ENCODE measurements at places on chromosomes 1 and 21.
A peak's percentile ranks its signal among the peaks of the same experiment; 100 is the strongest.

DNA sequence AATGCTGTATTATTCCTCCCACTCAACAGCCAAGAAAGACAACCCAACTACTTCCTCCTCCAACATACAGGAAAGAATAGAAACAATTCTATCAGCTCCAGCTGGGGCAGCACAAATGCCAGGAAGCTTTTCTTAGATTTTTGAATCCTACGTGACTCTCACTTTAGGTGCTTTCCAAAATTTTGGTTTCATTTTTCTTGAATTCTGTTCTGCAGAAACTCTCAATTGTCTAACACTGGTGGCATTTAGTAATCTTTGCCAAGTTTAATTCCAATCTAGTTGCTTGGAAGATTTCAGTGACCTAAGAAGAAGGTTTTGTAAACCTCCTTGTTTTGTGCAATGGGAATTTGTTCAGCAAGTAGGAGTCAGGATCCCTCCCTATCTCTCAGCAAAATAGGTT, 37.1 kb upstream of the DOCK7 start:
- DNase-seq, result no peak

DNA sequence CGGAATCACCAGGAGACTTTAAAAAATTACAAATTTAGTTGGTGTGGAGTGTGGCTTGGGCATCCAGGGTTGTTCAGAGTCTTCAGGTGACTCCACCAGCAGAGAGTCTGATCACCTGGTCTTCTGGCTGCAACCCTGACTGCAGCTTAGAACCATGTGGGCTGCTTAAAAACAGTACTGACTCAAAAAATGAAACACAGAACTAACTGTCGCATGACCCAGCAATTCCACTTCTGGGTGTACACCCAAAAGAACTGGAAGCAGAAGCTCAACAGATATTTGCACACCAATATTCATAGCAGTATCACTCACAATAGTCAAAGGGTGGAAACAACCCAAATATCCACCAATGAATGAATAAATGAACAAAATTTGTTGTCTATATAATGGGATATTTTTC, 17.3 kb downstream of the TLR5 start:
- no peak for DNase-seq

DNA sequence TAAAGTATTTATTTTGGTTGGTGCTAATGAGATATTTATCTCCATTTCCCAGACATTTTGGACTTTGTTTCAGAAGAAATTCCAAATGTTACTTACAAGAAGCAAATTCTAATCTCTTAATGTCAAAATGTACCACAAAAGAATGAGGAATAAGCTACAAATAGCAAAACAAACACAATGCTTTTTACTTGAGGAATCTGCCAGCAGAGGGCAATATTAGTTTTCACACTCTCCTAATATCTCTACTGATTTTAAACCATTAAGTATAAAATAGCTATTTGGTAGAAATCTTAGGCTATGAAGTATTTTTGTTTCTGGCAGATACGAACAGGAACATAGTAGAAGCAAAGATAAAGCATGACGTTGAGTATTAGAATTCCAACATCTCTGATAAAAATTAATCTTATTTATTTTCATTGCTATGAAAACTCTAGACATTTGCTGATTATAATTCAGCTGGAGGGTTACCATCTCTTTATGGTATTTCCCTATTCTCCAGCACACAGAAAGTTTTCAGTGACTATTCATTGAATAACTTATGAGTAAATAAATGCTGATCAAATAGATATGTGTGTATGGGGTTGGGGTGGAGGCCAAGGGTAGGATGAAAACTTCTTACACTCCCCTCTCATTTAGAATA, 13.4 kb upstream of the HMCN1 start:
- peak; percentile 55 for DNase-seq

DNA sequence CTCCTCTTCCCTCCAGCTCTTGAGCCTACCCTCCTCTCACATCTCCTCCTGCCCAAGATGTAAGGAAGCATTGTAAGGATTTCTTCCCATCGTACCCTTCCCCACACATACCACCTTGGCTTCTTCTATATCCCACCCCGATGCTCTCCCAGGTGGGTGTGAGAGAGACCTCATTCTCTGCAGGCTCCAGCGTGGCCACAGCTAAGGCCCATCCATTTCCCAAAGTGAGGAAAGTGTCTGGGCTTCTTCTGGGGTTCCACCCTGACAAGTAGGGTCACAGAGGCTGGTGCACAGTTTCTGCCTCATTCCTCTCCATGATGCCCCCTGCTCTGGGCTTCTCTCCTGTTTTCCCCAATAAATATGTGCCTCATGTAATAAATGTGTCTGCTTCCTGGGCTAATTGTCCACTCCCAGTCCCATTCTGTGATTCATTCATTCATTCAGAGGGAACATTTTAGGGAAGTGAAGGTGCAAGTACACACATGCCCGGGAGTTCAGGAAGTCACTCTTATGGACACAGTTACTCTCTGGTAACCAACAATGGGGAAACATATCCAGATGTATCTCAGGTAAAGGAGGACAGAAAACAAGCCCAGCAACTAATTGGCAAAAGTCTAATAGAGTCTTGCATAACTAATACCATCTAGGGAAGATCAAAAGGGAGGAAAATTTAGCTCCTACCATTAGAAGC, 1.9 kb downstream of the SPRR4 start:
- no peak for DNase-seq

GRCh38 chr21:26842974-26843932, 2.0 kb downstream of the ADAMTS1 start:
- peak; percentile 90 for DNase-seq

DNA sequence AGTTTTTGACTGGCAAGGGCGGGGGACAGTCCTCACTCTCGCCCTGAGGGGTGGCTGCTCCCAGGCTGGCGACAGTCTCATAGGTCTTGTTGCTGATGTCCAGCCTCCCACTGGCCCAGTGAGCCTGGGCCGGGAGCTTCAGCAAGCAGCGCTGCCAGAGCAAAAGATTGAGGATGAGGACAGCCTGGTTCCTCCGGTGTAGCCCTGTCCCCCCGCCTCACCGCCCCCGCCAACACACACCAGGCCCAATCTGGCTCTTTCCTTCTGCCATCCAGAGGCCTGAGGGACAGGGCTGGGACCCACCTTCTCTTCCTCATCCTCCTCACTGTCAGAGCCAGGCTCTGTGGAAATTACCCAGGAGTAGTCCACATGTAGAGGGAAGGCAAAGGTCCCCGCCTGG, 8.6 kb upstream of the TCEA3 start:
- no peak for DNase-seq

DNA sequence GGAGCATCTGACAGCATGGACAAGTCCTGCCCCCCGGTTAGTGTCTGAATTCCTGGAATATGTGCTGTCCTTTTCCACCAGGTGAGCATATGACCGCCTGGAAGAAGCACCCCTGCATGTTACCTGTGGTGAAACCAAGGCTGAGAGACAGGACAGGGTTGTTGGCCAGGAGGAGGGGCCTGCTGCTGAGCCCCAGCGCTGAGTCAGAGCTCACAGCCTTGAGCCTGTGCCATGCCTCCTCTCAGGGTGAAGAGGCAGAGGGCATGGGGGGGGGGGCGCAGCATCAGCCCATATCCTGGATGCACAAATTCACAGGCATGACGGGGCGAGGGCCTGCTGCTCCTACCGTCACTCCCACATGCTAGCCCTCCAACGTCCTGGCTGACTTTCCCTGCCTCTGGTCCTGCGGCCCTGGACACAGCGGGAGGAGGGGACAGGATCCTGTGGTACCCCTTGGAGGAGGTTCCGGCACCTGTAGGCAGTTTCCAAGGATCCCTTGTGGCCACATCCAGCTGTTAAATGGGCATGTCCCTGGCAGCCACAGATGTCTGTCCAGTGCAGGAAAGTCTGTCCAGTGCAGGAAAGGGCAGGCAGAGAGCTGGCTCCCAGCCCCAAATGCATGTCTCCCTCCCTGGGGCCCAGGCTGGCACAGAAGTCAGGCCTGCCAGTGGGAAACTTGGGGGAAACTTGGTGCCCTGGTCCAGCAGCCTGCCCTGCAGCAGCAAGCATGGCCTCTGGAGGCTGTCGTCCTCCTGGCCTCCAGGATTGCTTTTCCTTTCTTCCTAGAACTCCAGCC, 23.9 kb downstream of the TTC34 start:
- no peak for DNase-seq

DNA sequence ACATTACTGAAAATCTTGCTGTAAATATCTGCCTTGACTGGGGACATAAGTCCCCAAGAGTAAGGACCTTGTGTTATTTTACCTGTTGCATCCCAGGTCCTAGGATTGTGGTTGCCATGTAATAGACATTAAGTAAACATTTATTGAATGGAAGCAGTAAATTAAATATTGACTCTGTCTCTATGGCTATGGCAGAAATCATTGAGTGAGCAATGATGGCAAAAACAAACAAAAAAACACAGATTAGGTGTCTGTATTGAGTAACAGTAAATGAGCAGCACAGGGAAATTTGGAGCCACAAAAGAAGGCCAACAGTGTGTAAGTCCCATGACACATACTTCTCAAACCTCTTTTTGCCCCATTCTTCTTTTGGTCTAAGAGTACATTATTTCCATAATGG, 240.4 kb downstream of the NFIA start:
- DNase-seq, result no peak

- no peak for DNase-seq
These were observed 19.6 kb downstream of the SSR2 start for GRCh38 chr1:156001021-156001661.

- no peak for DNase-seq
These were observed 48.6 kb upstream of the TMEM125 start for GRCh38 chr1:43220905-43221778.

DNA sequence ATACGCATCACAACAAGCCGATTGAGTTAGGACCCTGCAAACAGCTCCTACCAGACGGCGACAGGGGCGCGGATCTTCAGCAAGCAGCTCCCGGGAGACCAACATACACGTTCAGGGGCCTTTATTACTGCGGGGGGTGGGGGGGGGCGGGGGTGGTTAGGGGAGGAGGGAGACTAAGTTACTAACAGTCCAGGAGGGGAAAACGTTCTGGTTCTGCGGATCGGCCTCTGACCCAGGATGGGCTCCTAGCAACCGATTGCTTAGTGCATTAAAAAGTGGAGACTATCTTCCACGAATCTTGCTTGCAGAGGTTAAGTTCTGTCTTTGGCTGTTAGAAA, 162.0 kb downstream of the RUNX1 start:
- peak; percentile 7 for DNase-seq

DNA sequence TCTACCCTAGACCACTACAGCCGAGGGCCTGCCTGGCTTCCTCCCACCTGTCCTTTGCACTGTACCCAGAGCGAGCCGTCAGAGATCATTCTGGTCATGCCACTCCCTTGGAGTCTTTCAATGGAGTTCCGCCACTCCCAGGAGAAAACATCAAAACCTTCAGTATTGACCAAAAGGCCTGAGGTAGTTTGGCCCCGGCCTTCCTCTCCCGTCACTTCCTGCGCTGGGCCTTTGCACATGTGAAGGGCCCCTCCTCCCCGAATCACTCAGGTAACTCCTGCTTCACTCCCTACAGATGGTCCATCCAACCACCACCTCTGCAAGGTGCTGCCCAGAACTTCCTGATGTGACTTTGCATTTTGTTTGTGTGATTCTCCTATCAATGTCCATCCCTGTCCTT, 26.6 kb downstream of the UBE2G2 start:
- DNase-seq, result no peak

- no peak for DNase-seq
These were observed 25.8 kb upstream of the LRRN2 start for GRCh38 chr1:204711103-204711946.

DNA sequence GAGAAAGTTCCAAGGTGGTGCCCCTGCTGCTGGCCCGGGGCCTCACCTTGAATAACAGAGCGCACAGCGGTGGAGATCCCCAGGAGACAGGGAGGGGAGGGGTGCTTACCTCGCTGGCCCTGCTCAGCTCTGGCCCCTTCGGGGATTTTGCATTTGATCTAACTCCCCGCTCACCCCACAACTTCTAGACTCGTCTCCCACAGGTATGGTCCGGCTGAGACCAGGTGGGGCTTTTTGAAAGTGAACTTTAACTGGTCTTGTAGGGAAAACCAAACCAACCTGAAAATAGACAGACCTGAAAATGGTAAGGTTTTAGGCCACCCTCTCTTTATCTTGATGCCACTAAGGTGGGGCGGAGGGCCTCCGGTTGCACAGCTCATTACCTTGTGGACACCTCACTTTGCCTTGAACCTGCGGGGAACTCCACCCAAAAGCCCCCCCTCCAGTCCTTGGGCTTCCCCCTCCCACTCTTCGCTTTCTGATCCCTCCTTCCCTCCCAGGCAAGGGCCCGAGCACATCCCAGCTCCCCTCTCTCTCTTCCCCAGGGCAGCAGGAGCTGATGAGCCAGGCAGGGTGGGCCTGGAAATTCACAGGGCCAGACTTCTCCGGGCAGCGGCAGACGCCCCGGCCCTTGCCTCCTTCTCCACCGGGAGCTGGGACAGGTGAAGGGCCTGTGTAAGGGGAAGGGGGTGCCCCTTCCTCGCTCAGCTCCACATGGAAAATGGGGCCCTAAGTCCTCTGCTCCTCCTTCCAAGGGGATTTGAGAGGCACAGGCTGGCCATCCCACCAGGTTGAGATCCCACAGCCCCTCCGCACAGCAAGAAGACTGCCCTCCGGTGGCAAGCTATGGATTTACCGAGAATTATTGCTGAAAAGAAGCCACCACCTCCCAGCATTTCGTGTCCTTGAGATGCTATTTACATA, 16.1 kb downstream of the TNFRSF8 start:
- no peak for DNase-seq

GRCh38 chr1:228062085-228062791, 20.3 kb upstream of the ARF1 start:
- no peak for DNase-seq
